ENCODE measurements at places on chromosomes 12 and 14.

DNA sequence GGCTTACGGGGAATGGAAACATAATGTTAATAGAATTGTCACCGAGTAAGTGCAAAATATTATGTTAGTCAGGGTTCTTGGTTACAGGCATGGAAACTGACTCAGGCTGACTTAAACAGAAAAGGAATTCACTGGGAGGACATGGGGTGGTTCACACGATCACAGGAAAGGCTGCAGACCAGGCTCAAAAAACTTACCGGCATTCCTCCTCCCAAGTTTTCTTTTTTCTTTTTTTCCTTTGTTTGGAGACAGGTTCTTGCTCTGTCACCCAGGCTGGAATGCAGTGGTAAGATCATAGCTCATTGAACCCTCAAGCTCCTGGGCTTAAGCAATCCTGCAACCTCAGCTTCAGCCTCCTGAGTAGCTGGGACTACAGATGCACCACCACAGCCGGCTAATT is 11.9 kb upstream of the UBE2N start:
- DNase-seq = no peak

- no peak for DNase-seq
Observed at GRCh38 chr14:104801520-104802393, 856 bp downstream of the ZBTB42 start.

DNA sequence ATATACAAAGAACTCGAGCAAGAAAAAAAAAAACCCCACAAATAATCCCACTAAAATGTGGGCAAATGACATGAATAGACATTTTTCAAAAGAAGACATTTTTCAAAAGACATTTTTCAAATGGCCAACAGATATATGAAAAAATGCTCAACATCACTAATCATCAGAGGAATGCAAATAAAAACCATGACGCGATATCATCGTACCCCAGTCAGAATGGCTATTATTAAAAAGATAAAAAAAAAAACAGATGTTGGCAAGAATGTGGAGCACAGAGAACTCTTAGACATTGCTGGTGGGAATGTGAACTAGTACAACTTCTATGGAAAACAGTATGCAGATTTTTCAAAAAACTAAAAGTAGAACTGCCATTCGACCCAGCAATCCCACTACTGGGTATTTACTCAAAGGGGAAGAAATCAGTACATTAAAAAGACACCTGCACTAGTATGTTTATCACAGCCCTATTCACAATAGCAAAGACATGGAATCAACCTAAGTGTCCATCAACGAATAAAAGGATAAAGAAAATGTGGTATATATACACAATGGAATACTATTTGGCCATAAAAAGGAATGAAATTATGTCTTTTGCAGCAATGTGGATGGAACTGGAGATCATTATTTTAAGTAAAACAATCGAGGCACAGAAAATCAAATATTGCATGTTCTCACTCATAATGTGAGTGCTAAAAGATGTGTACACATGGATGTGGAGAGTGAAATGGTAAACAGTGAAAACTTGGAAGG is 16.3 kb downstream of the ZBTB39 start:
- no peak for DNase-seq

GRCh38 chr12:131694116-131694838 is 16.6 kb upstream of the SFSWAP start:
- DNase-seq = no peak
